ENCODE measurements at places on chromosomes 5 and 9.

GRCh38 chr9:89000371-89000781 lies 9.1 kb downstream of the S1PR3 start:
- no peak for DNase-seq

DNA sequence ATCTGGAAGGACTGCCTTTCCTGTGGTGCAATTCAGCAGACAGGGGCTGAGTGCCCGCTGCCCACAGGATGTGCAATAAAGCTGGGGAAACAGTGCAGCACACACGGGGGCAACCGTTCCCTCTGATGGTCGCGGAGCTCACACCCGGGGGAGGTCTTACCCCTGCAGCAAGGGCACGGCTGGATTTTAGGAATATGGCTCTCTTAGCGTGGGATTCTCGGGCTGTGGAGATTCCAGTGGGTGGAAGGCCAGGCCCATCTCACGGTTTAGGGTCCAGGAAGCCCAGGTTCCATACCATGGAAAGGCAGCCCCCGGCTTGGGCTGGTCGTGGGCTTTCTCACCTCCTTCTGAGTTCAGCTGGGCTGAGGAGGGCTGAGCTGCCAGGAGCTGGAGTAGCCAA lies 244.1 kb downstream of the MED10 start:
- DNase-seq, result no peak

DNA sequence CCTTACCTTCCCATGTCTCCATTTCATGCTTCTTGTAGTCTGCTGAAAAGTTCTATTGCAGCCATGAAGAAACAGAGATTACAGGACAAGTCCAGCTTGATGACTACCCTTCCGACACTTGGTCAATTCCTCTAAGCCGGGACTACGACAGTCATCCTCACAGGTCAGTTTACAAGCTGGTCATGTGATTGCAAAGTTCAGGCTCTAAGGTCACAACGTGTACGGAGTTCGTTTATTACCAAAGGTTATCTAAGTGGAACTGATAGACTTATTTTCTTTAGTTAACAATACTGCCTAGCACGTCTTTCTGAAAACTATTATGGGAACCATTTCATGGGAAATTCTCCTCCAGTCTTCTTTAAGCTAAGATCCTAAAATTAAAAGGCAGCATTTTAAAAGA lies 88.5 kb upstream of the NR5A1 start:
- DNase-seq, result no peak

GRCh38 chr5:56725711-56726411 lies 89.5 kb upstream of the MAP3K1 start:
- no peak for DNase-seq

DNA sequence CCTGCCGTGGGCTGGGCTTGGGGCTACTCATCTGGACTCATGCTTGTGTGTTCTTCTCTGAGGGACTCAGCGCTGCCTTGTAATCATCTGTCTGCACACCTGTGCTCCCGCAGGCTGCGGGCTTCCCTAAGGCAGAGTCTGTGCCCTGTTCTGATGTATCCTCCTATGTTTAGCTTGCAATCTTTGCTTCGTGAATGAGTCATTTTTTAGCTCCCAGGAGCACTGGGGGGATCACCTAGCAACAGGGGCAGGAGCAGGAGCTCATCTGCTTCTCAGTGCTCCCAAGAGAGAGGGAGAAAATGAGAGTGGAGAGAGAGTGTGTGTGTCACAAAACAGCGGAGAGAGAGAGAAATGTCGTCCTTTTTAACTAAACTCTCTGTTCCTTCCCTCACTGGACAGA lies 202.4 kb upstream of the ZNF618 start:
- DNase-seq, result no peak

- DNase-seq, result no peak
Observed at GRCh38 chr9:18798106-18798505, 234.9 kb downstream of the SAXO1 start.

GRCh38 chr5:128225245-128226030 lies 141.9 kb downstream of the SLC12A2 start:
- no peak for DNase-seq

GRCh38 chr5:24385070-24385469 lies 259.7 kb downstream of the CDH10 start:
- no peak for DNase-seq

- DNase-seq, result no peak
Observed at GRCh38 chr9:7671847-7672246, 127.7 kb downstream of the DMAC1 start.

- DNase-seq, result no peak
Observed at GRCh38 chr5:145588113-145588512, 247.0 kb downstream of the PRELID2 start.

GRCh38 chr5:60366489-60366888 lies 333.5 kb downstream of the DEPDC1B start:
- no peak for DNase-seq

DNA sequence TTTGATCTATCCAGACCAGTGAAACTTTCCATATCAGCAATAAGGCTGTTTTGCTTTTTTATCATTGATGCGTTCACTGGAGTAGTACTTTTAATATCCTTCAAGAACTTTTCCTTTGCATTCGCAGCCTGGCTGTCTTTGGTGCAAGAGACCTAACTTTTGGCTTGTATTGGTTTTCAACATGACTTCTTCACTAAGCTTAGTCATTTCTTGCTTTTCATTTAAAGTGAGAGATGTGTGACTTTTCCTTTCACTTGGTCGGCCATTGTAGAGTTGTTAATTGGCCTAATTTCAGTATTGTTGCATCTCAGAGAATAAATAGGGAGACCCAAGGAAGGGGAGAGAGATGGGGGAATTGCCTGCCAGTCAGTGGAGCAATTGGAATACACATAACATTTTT lies 26.4 kb upstream of the CMYA5 start:
- no peak for DNase-seq

DNA sequence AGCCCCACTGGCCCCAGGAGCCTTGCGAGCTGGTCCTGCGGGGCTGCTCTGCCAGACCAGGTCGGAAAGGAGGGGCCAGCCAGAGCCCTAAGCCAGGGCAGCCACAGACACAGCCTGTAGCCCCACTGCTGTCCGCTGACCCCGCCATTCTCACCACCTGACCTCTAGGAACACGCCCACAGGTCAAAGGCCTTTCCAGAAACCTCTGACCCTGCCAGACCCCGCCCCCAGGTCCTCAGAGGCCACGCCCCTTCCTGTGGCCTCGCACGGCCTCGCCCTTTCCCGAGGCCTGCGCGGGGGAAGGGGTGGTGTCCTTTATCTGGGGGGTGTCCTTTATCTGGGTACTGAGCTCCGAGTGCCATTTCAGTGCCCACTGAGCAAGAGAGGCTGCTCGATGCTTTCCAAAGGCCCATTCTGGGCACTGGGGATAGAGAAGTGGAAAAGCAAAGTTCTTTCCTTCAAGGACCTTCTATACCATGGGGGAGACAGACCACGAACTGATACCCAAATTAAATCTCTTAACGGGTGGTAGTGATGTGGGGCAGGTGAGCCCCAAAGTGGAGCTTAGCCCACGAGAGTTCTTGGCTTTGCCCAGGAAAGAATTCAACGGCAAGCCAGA lies 46.5 kb downstream of the P4HA2 start:
- DNase-seq, result no peak

GRCh38 chr9:78596346-78596745 lies 299.4 kb downstream of the PSAT1 start:
- DNase-seq, result no peak

DNA sequence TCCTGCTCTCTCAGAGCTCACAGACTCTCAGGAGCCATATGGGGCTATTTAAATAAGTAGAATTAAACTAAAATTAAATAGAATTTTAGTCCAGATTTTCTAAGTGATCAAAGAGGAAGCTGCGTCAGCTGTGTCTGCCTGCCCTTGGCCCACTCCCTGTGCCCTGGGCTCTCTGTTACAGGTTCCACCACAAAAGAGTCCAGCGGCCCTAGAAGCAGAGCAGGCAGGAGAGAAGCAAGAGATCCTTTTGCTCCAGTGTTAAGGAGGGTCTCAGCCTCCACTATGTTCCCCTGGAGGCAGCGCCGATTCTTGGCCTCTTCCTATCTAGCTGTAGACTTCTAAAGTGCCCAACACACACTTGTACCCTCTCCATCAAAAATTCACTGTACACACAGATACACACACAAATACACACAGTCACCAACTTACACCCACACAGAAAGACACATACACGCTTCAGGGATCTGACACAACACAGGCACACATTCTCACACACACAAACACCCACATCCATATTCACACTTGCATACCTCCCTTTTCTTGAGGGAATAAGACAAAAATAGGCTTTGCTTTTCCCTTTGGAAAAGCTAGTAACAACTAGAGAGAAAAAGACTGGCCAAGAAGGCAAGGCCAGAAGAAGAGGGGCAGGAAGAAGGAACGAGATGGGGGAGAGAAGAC lies 5.5 kb upstream of the TNIP1 start:
- DNase-seq, result no peak

DNA sequence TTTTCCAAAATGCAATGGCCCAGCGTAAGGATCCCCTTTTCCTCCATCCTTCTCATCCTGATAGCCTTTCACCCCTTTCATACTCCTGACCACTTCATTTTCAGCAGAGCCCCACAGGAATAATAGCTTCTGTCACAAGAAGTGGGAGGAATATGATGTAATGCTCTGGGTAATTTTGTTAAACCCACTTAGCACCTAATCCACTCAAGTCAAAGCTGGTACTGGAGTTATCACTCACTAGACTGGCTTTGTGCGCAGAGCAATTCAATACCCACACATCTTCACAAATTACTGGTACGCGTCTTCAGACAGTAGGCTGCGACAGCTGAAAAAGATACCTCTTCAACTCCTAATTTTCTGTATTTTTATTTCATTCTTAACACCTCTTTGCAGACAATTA lies 2232.8 kb upstream of the WWC1 start:
- no peak for DNase-seq

GRCh38 chr5:154193283-154193682 lies 2.8 kb downstream of the GALNT10 start:
- DNase-seq, result no peak

GRCh38 chr9:98231770-98232478 lies 23.5 kb downstream of the TBC1D2 start:
- no peak for DNase-seq

GRCh38 chr5:147055850-147056566 lies 177.5 kb upstream of the PPP2R2B start:
- DNase-seq, result no peak

DNA sequence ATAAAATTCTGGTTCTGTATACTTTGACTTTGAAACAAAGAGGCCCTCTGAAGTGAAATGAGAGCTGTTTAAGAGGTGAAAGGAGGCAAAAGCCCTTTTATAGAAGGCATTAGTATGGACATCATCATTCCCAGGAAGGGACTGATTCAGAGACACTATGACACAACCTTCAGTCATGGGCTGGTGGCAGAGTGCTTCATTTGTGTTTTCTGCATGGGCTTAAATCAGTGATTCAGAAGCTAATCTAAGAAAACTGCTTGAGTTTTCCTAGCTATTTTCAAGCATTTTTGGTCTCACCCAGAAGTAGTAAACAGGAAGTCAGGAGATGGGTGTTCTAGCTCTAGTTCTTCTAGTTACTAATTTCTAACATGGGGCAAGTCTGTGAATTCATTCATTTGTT lies 288.9 kb downstream of the TRPM3 start:
- no peak for DNase-seq

DNA sequence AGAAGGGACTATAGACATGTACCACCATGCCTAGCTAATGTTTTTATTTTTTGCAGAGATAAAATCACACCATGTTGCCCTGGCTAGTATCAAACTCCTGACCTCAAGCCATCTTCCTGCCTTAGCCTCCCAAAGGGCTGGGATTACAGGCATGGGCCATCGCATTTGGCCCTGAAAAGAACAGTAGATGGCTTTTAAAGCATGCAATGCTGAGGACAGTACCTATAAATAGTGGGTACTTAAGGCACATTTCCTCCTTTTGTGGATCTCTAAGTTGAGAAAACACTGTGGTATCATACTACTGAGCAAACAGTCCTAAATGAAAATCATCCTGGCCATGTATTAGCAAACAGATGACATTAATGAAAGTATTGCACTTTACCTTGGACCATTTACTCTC lies 119.4 kb downstream of the TTC39B start:
- DNase-seq, result no peak

GRCh38 chr5:88825584-88826315 lies 57.2 kb downstream of the MEF2C start:
- no peak for DNase-seq

GRCh38 chr5:165039748-165040147 lies 1534.3 kb downstream of the MAT2B start:
- no peak for DNase-seq

DNA sequence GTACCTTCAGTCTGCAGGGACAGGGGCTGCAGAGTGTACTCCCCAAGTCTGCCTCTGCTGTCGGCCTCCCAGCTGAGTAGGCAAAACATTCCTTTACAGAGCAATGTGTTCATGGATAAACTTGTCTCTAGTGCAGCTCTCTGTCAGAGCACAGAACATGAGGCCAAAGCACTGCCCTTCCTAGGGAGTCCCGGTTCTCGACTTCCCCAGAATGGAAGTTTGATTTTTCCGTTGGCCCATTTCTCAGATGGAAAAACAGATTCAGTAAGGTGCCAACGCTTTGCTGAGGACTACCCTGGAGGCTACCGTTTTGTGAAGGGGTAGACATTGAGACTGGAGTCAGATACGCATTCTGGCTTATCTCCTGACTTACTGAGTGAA lies 422 bp upstream of the TRIM32 start:
- DNase-seq, result no peak

DNA sequence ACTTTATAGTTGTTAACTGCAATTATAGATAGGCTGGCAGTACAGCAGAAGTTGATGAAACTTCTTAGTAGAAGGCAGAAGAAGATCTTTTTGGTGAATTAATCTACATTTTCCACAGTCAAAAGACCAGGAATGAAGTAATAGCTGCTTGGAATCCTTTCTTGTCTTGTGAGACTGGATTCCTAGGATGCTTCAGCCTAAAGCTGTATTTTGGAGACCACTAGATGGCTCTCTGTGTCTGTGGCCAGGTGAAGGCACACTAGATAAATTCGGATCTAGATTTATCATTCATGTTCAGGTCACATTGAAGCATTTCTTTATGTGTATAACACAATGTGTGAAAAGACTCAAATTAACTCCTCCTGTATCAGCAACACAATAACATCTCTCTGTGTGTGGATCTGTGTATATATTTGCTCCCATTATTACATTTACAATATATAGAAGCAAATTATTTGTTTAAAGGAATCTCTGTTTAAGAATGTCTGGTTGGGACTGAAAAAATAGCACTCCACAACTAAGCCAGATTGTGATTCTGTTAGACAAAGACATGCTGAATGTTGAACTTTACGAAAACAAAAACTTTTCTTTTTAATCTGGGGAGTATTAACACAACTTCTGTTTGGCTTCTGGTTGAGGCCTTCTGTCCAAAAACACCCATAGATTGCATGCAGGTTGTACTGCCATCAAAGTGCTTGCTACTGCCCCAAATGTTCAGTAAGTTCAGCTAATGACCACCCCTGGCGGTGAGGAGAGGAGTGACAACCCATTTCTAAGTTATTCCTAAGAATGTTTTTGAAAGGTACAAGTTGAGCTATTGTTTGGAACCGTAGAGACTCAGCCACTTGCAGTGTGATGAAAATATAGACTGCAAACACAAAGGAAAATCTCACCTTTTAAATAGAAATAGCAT lies 10.6 kb downstream of the GRIN3A start:
- no peak for DNase-seq

- no peak for DNase-seq
Observed at GRCh38 chr9:113368982-113369854, 7.6 kb downstream of the HDHD3 start.

- DNase-seq, result no peak
Observed at GRCh38 chr5:102290004-102290403, 6.1 kb downstream of the SLCO4C1 start.

GRCh38 chr5:122757285-122757684 lies 17.6 kb upstream of the SNX2 start:
- DNase-seq, result no peak
